Bronchial epithelial cell (primary cell): ENCODE measurements at places on chromosomes 3 and 15. TPM values are rescaled to one million over a fixed set of nuclear protein-coding genes. Genes with fewer than 3 reads are reported as not detected.
A peak's percentile ranks its signal among the peaks of the same experiment; 100 is the strongest.

SLC51A gene
- 0.26 TPM in 1 of 2 replicates, not detected in the other for total RNA-seq

C3orf85 gene
- total RNA-seq: not detected in 2 replicates

FBXW12 gene
- not detected in 2 replicates for total RNA-seq

PATL2 gene
- total RNA-seq: 0.13 TPM in 1 of 2 replicates, not detected in the other

PDCD10 gene
- total RNA-seq: 83.2 and 131 TPM in 2 replicates

LSM3 gene
- 5.5 and 6.6 TPM in 2 replicates for total RNA-seq

LMCD1 gene
- total RNA-seq: 1.2 and 2.6 TPM in 2 replicates

MUSTN1 gene
- total RNA-seq: not detected in 2 replicates

CYP11A1 gene
- not detected in 2 replicates for total RNA-seq

LRRC49 gene
- total RNA-seq: 4.7 and 5.5 TPM in 2 replicates

GRCh38 chr3:30578986-30579579 lies 27.3 kb upstream of the TGFBR2 start:
- peak; percentile 33 for DNase-seq

- peak; percentile 63 for DNase-seq
Measured at GRCh38 chr3:197186887-197187588, 111.4 kb downstream of the DLG1 start.

DNA sequence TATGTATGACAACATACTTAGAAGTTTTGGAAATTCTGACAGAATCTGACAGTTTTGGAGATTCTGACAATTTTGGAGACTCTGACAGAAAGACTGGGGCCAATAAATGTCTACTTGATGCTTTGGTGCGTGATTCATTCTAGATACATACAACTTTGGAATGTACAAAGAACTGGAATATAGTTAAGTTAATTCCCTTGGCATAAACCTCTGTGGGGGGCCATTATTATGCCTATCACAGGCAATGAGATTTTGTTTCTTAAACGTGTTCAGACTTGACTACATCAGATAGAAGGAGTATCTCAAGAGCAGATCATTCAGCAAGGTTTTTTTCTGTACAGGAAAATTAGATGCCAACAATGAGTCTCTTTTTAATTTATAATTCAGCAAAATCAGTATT lies 617.6 kb upstream of the ZNF717 start:
- DNase-seq: no peak

- DNase-seq: no peak
Measured at GRCh38 chr3:117277816-117278215, 568.2 kb downstream of the TUSC7 start.

DNA sequence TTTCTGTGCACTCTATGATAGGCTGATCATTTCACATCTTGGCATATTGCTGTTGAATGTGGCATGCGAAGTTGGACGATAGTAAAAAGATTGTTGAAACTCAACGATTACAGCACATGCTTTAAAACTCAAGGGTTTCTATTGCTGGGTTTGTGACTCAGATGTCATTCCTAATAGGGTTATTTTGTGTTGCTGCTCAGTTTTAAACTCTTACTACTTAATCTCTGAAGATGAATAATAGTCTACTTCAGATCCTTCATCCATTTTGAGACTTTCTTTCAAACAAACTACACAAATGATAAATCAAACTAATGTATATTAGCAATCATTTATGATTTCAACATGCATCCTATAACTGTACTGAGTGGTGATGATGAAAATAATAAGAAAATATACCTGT lies 71.3 kb upstream of the MBNL1 start:
- DNase-seq: no peak

DNA sequence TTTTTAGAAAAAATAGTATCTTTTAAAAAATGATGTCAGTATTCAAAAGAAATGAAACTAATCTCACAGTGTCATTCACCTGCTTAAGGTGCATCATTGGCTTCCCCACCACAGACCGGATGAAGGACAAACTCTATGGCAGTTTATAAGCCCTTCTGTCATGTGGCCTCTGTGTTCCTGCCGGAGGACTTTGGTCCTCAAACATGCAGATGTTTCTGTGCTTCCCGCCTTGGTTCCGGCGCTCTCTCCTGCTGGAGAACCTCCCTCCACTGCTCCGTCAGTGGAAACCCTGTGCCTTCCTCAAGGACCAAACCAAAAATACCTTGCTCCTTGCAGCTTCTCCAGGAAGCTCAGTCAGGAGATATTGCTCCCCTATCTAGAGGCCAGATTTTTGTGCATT lies 326.3 kb downstream of the UACA start:
- DNase-seq: no peak

- DNase-seq: no peak
Measured at GRCh38 chr3:59783468-59783988, 733.7 kb upstream of the CFAP20DC start.

DNA sequence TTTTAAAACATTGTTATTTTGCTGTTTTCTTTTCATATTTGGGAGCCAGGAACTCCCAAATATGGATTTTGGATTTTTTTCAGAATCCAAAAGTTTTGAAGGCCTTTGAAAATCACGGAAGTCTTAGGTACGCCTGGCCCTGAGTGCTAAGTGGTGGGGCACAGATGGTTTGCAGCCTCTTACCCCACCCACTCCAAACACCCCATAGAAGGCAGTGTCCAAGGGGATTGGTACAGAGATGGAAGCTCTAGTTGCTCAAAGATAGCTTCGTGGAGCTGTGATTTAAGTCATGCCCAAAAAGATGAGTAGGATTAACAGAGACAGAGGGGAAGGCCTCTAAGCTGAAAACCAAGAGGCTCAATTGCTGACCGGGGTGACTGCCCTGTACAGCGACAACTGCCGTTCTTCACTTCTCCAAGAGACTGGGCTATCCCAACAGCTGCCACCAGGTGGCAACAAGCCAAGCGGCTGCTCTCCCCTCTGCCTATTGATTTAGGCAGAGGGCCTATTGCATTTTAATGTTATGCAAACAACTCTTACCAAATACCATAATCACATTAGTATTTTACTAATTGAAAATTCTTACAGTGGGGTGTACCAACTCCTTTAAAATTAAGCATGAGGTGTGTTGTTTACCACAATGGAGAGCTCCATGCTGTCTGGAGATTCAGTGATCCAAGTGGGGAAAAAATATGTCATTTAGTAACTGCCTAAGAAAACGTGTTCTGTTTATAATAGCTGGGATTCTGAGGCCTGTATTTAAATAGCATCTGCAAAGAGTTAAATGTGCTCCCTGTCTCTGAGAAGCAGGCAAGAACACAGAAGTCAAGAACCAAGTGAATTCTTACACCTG lies 64.0 kb upstream of the C15orf61 start:
- peak; percentile 56 for DNase-seq

- DNase-seq: no peak
Measured at GRCh38 chr3:47098910-47099309, 65.0 kb downstream of the SETD2 start.

DNA sequence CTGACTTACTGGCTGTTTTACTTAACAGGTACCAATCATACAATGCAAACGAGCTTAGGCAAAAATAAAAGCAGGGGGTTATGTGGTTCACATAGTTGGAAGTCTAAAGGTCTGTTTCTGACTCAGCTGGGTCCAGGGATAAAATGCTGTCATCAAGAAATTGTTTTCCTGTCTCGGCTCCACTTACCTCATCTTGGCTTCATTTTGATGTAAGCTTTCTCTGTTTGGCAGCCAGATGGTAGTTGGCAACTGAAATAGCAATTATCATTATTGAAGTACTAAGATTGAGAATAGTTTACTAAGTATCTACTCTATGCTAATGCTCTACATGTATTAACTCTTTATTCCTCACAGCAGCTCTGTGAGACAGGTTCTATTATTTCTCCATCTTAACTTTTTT lies 36.8 kb upstream of the CNTN3 start:
- DNase-seq: no peak

GRCh38 chr15:38253351-38253781 lies 730 bp downstream of the SPRED1 start:
- DNase-seq: peak; percentile 71
